ENCODE measurements at places on chromosomes 12 and 14. TPM values are rescaled to one million over a fixed set of nuclear protein-coding genes. Genes with fewer than 3 reads are reported as not detected.

SOX5 gene
- total RNA-seq = 26.4 TPM

PTCSC3 gene
- not detected for total RNA-seq

GNG2 gene
- 13.7 TPM for total RNA-seq

BBOF1 gene
- 7.1 TPM for total RNA-seq

- H3K4me1 ChIP-seq = no peaks in the 10 kb centered on the region
- no peak overlapping the region for H3K4me3 ChIP-seq
- no peaks in the 10 kb centered on the region for H3K36me3 ChIP-seq
- H3K27ac ChIP-seq = no peak overlapping the region
These were observed 491.8 kb downstream of the NPAS3 start for GRCh38 chr14:33430414-33431035.

GRCh38 chr12:21276826-21277225 lies 57.9 kb downstream of the SLCO1A2 start:
- no peak overlapping the region for H3K27ac ChIP-seq
- no peaks in the 10 kb centered on the region for H3K36me3 ChIP-seq
- DNase-seq = no peak

GRCh38 chr12:121117226-121117777 lies 15.4 kb upstream of the P2RX7 start:
- H3K36me3 ChIP-seq = no peaks in the 10 kb centered on the region
- H3K4me3 ChIP-seq = no peak overlapping the region
- DNase-seq = no peak
- H3K27me3 ChIP-seq = no peaks in the 10 kb centered on the region
- no peak overlapping the region for H3K27ac ChIP-seq

DNA sequence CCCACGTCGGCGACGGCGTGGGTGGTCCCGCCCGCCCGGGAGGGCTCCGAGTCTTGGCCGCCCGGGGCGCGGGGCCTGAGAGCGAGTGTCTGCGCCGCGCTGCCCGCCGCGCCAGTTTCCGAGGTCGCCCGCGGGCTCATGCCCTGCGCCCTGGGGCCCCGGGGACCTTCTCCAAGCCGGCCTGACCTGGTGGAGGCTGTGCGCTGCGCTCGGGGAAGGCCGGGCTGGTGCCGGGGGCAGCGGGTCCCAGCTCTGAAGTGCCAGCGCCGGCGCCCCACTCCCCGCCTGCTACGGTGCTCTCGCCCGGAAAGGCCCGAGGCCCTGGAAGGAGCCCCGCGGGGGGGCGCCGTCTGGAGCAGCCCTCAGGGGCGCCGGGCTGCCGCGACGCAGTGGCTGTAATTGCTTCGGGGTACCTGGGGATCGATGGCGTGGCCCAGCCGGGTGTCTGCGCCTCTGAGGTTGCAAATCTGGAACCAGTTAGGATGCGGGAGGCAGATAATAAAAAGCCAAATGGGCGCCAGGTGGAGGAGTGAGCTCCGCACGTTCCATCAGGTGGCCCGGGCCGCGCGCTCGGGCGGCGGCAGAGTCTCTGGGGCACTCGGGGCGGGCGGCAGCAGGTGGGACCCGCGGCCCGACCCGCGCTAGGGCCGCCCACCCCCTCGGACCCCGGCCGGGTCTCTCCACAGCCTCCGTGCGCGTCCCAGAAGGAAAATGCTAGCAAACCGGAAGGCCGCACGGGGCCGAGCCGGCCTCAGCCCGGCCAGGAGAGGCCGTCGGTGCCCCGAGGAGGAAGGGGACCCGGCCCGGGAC lies 102.3 kb upstream of the DIO3 start:
- peak overlapping the region; percentile 20 for H3K27ac ChIP-seq
- peak; percentile 52 for DNase-seq
- H3K4me3 ChIP-seq = peak overlapping the region; percentile 49
- H3K4me1 ChIP-seq = peaks cover 18% of the 10 kb centered on the region

DNA sequence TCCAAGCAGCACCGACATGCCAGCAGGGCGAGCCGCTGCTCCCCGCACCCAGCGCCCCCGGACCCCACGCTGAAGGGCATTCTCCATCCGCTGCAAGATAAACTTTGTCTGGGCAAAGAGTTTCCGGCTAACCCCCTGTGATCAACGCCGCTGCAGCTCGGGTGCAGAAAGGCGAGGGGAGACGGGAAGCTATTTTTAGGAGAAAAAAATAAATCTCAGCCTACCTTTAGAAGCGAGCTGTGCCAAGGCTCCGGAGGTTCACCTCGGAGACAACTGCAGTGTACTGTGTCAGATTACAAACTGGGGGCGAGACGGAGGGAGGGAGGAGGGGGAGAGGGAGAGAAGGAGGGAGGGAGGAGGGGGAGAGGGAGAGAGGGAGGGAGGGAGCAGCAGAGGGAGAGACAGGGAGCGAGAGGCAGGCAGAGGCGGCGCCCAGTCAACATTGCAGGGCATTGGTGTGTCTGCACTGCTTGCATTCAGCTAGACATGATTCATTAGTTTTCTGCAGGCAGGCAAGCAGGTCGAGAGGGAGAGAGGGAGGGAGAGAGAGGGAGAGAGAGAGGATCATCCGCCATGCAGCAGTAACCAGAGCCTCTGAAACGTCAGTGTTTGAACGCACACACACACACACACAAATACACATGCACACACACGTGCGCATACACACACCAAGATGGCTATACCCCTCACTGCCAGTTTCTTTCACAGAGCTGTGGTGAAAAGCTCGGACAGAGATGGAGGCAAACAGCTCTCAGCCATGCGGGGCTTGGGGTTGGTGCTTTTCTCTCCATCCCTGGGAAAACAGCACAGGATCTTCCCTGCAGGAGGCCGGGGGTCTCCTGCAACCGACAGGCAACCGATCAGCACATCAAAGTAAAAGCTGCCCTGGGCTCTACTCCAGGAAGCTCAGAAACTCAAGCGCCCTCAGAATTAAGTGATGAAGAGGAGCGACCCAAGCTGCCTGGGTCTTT lies at the start of gene RIMBP2:
TSS of gene RIMBP2 (minus strand) at position 302 of the 971 bp plus-strand sequence. CDS start 237,286 bp downstream, outside the sequence.
- H3K4me1 ChIP-seq = peaks cover 19% of the 10 kb centered on the region
- peak within 1 kb of the TSS; percentile 55 for H3K4me3 ChIP-seq
- H3K27me3 ChIP-seq = peaks cover 39% of the 10 kb centered on the region
- H3K36me3 ChIP-seq = no peaks in the 10 kb centered on the region
- peak; percentile 84 for DNase-seq

- H3K36me3 ChIP-seq = no peaks in the 10 kb centered on the region
- no peak overlapping the region for H3K27ac ChIP-seq
- H3K4me1 ChIP-seq = peaks cover 15% of the 10 kb centered on the region
These were observed 38.4 kb downstream of the AKAP3 start for GRCh38 chr12:4610481-4610880.

- H3K4me1 ChIP-seq = peaks cover 18% of the 10 kb centered on the region
- no peaks in the 10 kb centered on the region for H3K27me3 ChIP-seq
- H3K36me3 ChIP-seq = no peaks in the 10 kb centered on the region
- peak overlapping the region; percentile 50 for H3K27ac ChIP-seq
These were observed 32.3 kb downstream of the PROX2 start for GRCh38 chr14:74843653-74844052.

PMEL gene
- 15.3 TPM for total RNA-seq

PZP gene
- total RNA-seq = 0.08 TPM

DNA sequence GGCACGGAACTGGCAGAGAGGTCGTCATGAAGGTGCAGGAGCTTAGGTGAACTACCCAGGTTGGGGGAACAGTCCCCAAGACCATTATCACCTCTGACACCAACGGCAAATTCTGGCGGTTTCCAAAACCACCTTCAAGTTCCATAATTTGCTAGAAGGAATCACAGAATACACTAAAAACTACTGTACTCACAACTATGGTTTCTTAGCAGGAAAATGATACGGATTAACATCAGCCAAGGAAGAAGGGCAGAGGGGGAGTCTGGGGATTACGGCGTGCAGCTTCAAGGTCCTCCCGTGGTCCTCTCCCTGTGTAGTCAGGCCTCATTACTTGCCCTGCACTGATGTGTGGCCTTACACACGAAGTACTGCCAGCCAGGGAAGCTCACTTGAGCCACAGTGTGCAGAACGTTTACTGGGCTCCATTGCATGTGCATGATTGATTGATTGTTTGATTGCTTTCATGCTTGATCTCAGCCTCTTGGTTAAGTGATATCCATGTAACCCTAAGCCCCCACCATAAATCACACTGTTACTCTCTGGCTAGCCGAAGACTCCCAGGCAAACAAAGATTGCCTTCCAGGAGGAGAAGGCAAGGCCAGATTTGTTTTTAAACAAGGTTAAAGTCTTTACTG lies 837 bp upstream of the STX2 start:
- no peaks in the 10 kb centered on the region for H3K36me3 ChIP-seq
- H3K27me3 ChIP-seq = no peaks in the 10 kb centered on the region
- H3K4me3 ChIP-seq = no peak overlapping the region
- H3K4me1 ChIP-seq = peaks cover 3% of the 10 kb centered on the region
- H3K27ac ChIP-seq = no peak overlapping the region

DACT1 gene
- total RNA-seq = 19.6 TPM

DNA sequence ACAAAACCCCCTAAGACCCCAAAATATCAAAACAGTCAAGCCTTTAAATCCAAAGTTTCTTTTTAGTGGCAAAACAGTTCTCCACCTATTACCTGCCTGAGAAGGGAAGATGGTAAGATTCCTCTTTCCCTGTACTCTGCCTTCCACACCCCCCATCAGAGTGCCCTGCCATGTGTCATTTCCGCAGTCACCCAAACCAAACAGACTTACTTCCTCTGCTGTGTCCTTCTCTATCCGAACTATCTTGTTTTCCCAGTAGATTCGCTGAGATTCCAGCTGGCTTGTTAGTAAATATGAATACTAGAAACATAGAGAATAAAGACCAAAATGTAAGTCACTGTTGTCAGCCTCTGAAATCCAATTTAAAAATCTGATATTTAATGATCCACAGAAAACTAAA lies 30.4 kb downstream of the BRAP start:
- H3K36me3 ChIP-seq = no peaks in the 10 kb centered on the region
- no peak overlapping the region for H3K27ac ChIP-seq
- no peaks in the 10 kb centered on the region for H3K27me3 ChIP-seq
- no peak for DNase-seq
- H3K4me1 ChIP-seq = no peaks in the 10 kb centered on the region
